Thyroid gland (tissue), 4 donors: ENCODE measurements at places on chromosomes 1 and 21.

GRCh38 chr1:54803761-54804470, 2.8 kb upstream of the TTC22 start:
- DNase-seq: no peak
- H3K4me3 ChIP-seq: no peak overlapping the region
- H3K27me3 ChIP-seq: no peaks in the 10 kb centered on the region
- H3K4me1 ChIP-seq: peaks cover 25% of the 10 kb centered on the region

GRCh38 chr1:77370583-77371306, 88.9 kb downstream of the AK5 start:
- no peaks in the 10 kb centered on the region for H3K4me1 ChIP-seq
- no peaks in the 10 kb centered on the region for H3K27me3 ChIP-seq
- DNase-seq: no peak
- H3K36me3 ChIP-seq: no peaks in the 10 kb centered on the region
- no peak overlapping the region for H3K27ac ChIP-seq
- H3K4me3 ChIP-seq: no peak overlapping the region

- DNase-seq: no peak
- H3K4me1 ChIP-seq: no peaks in the 10 kb centered on the region
- no peaks in the 10 kb centered on the region for H3K36me3 ChIP-seq
- no peak overlapping the region for H3K4me3 ChIP-seq
- H3K27me3 ChIP-seq: no peaks in the 10 kb centered on the region
Observed at GRCh38 chr1:215777370-215777925, 210.3 kb downstream of the KCTD3 start.

DNA sequence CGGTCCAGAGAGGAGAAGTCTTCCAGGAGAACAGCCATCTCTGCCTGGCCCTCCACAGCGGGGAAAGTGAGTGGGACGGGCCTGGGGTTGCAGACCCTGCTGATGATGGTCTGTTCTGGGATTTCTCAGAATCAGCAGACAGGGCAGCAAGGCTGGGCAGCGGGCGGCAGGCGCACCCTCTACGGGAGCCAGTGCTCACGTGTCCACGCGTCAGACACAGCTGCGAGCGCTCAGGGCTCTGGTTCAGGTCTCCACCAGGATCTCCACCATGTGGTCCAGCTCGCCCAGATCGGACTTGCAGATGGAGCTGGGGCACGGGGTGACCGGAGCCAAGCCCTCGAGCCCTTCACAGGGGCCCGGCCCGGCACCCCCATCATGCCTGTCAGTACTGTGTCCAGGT, 5.5 kb downstream of the CLCA4 start:
- no peaks in the 10 kb centered on the region for H3K4me1 ChIP-seq
- no peak overlapping the region for H3K4me3 ChIP-seq
- no peak for DNase-seq
- no peaks in the 10 kb centered on the region for H3K27me3 ChIP-seq
- no peak overlapping the region for H3K27ac ChIP-seq
- no peaks in the 10 kb centered on the region for H3K36me3 ChIP-seq

DNA sequence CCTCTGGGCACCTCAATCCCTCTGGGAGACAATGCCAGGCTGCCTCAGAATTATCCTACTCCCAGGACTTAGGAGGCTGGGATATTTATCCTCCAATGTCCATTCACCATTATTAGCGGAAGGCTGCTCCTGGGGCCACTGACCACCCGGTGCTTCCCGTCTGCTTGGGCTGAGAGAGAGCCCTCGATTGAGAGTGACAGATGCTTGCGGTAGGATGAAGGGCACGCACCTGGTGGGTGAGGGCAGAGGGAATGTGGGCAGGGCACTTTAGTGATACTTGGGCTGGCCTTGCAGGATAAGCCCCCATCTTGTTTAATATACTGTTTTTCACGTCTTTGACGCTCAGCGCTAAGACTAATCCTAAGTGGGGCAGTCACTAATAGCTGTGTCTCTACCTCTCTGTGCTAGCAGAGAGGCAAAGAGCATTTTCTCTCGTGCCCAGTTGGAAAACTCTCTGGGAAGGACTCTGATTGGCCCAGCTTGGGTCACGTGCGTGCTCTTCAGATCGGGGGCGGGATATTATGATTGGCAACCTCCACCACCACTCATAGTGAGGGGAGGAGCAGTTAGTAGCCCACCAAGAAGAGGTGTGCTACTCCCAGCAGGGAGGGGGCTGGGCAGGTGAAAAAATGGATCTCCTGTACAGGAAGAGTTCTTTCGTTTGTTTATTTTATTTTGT, 10.6 kb upstream of the PARS2 start:
- no peaks in the 10 kb centered on the region for H3K4me1 ChIP-seq
- H3K36me3 ChIP-seq: no peaks in the 10 kb centered on the region
- DNase-seq: no peak
- no peak overlapping the region for H3K27ac ChIP-seq

GRCh38 chr1:224170748-224171478, 12.1 kb upstream of the DEGS1 start:
- H3K27ac ChIP-seq: no peak overlapping the region
- H3K4me1 ChIP-seq: no peaks in the 10 kb centered on the region
- peak; percentile 60 for DNase-seq

- H3K27me3 ChIP-seq: no peaks in the 10 kb centered on the region
- H3K4me1 ChIP-seq: no peaks in the 10 kb centered on the region
- no peak for DNase-seq
Observed at GRCh38 chr1:62362061-62362917, 43.1 kb upstream of the KANK4 start.

DNA sequence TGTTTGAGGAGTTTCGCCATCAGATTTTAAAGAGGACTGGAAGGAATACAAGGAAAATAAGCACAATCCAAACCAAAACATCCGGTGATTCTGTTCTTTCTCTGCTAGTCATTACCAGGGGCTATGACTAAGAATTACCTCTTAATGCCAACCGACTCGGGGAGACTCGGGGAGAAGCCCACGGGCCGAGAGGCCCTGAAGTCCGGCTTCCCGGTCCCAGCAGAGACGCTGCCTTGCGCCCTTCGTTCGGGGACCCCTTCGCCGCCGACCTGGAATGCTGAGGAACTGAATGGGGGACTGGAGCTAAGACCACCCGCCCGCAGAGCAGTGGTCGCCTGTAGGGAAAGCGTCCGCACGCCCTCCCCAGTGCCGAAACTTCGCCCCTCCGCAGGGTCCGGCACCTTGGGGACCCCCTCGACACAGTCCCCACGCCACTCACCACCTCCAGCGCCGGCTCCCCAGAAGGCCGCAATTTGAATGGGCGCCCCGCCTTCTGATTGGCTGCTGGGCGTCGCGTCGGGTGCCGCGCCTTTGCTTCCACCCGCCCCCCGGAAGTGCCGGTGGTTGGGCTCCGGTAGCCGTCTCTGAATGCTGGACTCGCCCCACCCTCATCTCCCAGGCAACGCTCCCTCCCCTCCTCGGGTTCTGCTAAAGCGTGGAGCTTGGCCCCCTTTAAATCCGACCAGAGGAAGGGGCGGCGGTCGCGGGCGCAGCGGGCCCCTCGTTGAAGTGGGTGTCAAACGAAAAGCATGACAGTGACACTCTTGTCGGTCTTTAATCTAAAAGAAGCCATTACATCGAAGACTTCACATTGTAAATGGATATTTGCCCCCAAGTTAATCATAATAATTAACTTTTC, at the start of gene KIF14:
Gene KIF14, minus strand, starts transcription at position 479 of the 859 bp plus-strand sequence. CDS start 2,028 bp downstream, outside the sequence.
- H3K4me1 ChIP-seq: peaks cover 7% of the 10 kb centered on the region
- peak within 1 kb of the TSS; percentile 47 for H3K4me3 ChIP-seq
- no peaks in the 10 kb centered on the region for H3K36me3 ChIP-seq
- DNase-seq: peak; percentile 93
- H3K27me3 ChIP-seq: no peaks in the 10 kb centered on the region
